ENCODE measurements at places on chromosomes 13 and 19.

DNA sequence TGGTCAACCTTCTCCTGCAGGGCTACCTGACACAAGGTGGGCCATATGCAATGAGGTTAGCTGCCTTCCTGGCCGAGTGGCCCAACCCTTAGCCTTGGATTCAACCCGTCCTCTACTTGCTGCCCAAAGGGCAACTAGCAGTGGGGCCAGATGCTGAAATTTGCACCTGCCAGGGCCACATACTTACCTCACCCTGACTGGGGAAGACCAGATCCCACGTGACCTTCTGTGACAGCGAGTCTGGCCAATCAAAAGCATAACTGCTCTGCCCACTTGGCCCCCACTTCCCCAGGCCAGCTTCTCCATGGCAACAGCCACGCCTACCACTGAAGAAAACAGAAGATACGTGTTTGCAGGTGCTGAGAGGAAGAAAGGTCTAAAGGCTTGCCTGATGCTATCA, 10.9 kb downstream of the PEG3 start:
- DNase-seq: no peak

- DNase-seq: no peak
Observed at GRCh38 chr13:45446181-45446580, 18.6 kb upstream of the COG3 start.

GRCh38 chr19:3890591-3890990, 10.1 kb downstream of the ATCAY start:
- DNase-seq: no peak

GRCh38 chr13:32889986-32890565, 126.1 kb upstream of the KL start:
- DNase-seq: no peak

GRCh38 chr13:93386116-93386515, 159.5 kb downstream of the GPC6 start:
- DNase-seq: no peak
